ENCODE measurements at places on chromosomes 16 and 17. TPM values are rescaled to one million over a fixed set of nuclear protein-coding genes. Genes with fewer than 3 reads are reported as not detected.

DNA sequence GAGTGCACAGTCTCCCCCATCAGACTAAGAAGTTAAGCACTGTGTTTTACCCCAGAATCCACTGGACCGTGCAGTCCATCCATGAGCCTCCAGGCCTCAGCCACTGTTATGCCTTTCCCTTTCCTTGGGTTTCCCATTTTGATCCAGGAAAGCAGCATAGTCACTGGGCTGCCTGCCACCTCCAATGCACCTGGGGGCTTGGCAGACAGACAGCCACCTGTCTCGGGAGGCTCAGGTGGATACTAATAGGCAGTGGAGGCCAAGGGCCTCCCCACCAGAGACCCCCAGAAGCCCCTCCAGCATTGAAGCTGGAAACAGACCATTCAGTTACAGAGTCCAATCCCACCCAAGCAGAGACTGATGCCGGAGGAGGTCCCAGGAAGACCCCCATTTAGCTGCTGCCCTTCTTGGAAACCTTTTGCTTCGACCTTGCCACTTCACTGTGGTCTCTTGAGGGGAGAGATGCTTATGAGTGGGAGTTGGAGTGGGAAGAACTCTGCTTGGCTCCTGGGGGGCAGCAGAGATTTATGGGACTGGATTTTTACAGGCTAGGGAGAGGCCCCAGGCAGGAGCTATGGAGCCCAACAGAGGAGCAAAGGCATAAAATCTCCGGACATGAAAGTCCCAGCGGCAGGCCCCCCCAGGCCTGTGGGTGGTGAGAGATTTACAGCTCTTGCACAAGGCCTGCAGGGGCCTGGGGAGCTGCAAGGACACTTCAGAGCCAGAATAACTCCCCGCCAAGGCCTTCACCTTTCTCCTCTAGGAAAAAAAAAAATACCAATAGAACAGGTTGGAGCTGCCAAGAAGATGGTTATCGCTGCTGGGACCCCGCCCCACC is 12.2 kb upstream of the SP2 start:
- H3K27me3 ChIP-seq = peaks cover 13% of the 10 kb centered on the region
- DNase-seq = no peak
- no peaks in the 10 kb centered on the region for H3K36me3 ChIP-seq
- no peak overlapping the region for H3K4me3 ChIP-seq
- no peak overlapping the region for H3K27ac ChIP-seq

DNA sequence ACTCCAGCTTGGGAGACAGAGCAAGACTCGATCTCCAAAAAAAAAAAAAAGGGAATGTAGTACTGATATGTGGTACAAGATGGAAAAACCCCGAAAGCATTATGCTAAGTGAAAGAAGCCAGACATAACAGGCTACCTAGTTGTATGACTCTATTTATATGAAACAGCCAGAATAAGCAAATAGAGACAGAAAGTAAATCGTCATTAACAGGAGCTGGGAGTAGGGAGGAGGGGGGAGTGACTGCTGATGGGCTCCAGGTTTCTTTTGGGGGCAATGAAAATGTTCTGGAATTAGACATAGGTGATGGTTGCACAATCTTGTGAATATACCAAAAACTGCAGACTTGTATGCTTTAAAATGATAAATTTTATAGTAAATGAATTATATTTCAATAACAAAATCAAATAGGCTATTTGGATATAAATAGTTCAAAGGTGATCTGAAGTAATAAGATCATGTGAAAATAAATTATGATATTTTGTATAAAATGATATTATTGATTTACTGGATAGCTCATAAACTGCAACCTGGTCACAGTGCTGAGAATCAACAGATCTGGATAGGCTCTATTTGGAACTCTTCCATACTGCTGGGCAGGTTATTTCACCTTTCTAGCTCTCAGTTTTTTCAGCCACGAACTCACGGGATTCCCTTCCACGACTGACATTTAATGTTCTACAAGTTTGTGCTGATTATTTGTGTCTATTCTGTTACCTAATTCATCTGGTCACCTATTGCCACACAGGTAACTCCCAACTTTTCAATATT is 27.1 kb downstream of the ZNF652 start:
- no peaks in the 10 kb centered on the region for H3K4me1 ChIP-seq
- DNase-seq = no peak
- no peak overlapping the region for H3K4me3 ChIP-seq
- H3K27me3 ChIP-seq = peaks cover 1% of the 10 kb centered on the region
- no peaks in the 10 kb centered on the region for H3K36me3 ChIP-seq

DNA sequence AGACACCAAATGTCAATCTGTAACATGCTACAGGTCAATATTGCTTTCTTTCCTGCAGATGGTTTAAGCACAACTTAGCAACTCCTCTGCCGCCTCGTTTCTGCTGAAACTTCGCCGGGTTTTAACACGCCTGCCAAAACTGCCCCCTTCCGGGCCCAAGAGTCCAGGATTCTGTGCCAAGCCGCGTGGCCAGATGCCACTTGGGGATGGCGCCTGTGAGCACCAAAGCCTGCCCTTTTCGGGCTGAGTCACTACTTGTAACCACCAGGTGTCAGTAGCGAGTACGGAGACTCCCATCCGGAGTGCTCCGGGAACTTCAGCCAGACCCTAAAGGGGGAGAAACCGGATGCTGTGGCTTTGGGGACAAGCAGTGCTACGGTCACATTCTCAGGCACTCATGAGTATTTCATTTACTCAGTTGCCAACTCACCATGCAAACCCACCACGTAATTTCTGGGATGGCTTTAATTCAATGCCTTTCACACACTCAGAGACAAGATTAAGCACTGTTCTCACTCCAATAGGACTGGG is 7.8 kb downstream of the PMP22 start:
- peak overlapping the region; percentile 75 for H3K4me3 ChIP-seq
- peaks cover 12% of the 10 kb centered on the region for H3K27me3 ChIP-seq
- DNase-seq = peak; percentile 70

GRCh38 chr16:56277075-56277474 is 85.8 kb downstream of the GNAO1 start:
- no peak overlapping the region for H3K4me3 ChIP-seq
- DNase-seq = peak; percentile 66
- no peak overlapping the region for H3K27ac ChIP-seq
- H3K36me3 ChIP-seq = no peaks in the 10 kb centered on the region
- no peaks in the 10 kb centered on the region for H3K4me1 ChIP-seq
- peaks cover 1% of the 10 kb centered on the region for H3K27me3 ChIP-seq

The HAP1 gene
- 18.1 TPM for total RNA-seq

The SLC2A4 gene
- 2.2 TPM for total RNA-seq

- no peaks in the 10 kb centered on the region for H3K36me3 ChIP-seq
- DNase-seq = no peak
- no peak overlapping the region for H3K27ac ChIP-seq
- H3K27me3 ChIP-seq = peaks cover 5% of the 10 kb centered on the region
- H3K4me3 ChIP-seq = no peak overlapping the region
Observed at GRCh38 chr17:73118951-73119391, 26.5 kb upstream of the SLC39A11 start.

- peaks cover 10% of the 10 kb centered on the region for H3K36me3 ChIP-seq
- no peak overlapping the region for H3K4me3 ChIP-seq
- no peak overlapping the region for H3K27ac ChIP-seq
- peaks cover 18% of the 10 kb centered on the region for H3K4me1 ChIP-seq
Observed at GRCh38 chr16:86505899-86506864, 4.1 kb upstream of the FOXF1 start.

DNA sequence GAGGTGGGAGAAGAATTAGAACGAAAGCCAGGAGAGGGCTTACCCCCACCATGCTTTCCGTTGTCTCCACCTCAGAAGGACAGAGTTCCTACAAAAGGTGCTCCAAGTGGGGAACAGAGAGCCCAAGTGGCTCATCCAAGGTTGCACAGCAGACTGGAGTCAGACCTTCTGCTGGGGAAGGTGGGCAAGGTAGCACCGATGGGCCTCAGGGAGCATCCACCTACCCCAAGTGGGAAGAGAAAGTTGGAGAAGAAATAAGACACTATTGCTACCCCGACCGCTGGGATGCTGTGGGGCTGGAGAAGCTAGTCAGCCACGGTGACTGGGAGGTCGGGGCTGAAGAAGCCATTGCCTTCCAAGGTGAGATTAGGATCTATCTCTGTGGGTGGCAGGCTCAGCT is 21.5 kb downstream of the UNC119 start:
- no peak overlapping the region for H3K27ac ChIP-seq
- peaks cover 16% of the 10 kb centered on the region for H3K27me3 ChIP-seq
- H3K36me3 ChIP-seq = no peaks in the 10 kb centered on the region
- H3K4me3 ChIP-seq = no peak overlapping the region

DNA sequence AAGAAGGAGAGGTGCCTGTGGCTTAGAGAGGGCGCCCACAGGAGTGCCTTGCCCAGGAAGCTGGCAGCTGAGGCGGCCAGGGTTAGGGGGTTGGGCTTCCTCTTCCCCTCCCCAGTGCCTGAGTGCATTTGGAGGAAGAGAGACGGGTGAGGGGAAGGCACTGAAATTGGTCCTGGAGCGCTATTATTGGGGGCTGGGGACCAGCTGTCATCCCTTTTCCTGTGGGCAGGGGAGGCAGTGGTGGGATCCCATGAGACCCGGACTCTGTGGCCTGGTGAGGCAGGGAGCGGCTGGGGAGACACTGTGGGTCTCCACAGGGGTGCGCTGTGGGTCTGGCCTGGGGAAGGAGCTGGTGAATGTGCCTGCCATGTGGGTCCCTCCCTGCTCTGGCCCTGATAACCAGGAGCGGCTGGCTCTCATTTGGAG is 259.7 kb downstream of the SEC14L1 start:
- no peak overlapping the region for H3K4me3 ChIP-seq
- H3K36me3 ChIP-seq = peaks cover 24% of the 10 kb centered on the region
- peak overlapping the region; percentile 42 for H3K27ac ChIP-seq

- peaks cover 15% of the 10 kb centered on the region for H3K36me3 ChIP-seq
- H3K27ac ChIP-seq = no peak overlapping the region
- H3K27me3 ChIP-seq = peaks cover 11% of the 10 kb centered on the region
- peaks cover 9% of the 10 kb centered on the region for H3K4me1 ChIP-seq
- no peak for DNase-seq
Observed at GRCh38 chr16:48354877-48355855, 30.0 kb downstream of the SIAH1 start.

GRCh38 chr17:46974086-46974485 is 5.0 kb downstream of the RPRML start:
- H3K36me3 ChIP-seq = peaks cover 4% of the 10 kb centered on the region
- no peak overlapping the region for H3K4me3 ChIP-seq
- H3K27ac ChIP-seq = no peak overlapping the region
- peaks cover 12% of the 10 kb centered on the region for H3K4me1 ChIP-seq

GRCh38 chr16:24308200-24308599 is 52.1 kb downstream of the CACNG3 start:
- no peaks in the 10 kb centered on the region for H3K4me1 ChIP-seq
- H3K27ac ChIP-seq = no peak overlapping the region
- no peak overlapping the region for H3K4me3 ChIP-seq
- DNase-seq = no peak
- H3K36me3 ChIP-seq = no peaks in the 10 kb centered on the region
